Activated CD4-positive, alpha-beta T cell treated with anti-CD3 and anti-CD28 coated beads, Interleukin-2, amount 50 U/mL, for 48 hours (primary cell): ENCODE measurements at places on chromosomes 2 and 18.

DNA sequence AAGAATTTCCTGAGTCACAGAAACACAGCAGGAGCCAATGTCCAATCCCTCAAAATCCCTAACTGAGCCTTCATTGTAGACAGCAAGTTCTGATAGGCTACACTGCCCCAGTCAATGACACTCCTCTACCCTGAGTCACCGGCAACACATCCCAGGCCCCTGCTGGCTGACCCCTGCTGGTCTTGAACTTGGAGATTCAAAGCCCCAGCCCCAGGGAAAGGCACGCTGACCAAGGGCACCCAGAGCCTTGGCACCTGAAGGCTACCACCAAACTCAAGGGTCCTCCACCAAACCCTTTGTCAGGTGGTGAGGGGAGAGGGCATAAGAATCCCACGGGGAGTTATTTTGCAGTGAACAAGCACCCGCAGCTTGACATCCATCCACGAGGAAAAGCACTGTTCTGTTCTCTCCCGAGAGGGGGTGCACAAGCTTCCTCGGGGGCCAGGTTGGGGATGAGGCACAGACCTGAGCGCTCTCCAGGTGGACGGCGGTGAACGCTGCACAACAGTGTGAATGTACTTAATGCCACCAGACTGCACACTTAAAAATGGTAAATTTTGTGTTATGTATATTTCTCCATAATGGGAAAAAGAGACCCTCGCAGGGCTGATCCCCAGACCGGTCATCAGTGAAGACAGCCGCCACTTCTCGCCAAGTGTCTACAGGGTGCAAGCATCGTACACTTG, 46.9 kb downstream of the TFCP2L1 start:
- no peak for DNase-seq

- no peak for DNase-seq
Observed at GRCh38 chr2:193331676-193332075, 1136.9 kb upstream of the TMEFF2 start.

DNA sequence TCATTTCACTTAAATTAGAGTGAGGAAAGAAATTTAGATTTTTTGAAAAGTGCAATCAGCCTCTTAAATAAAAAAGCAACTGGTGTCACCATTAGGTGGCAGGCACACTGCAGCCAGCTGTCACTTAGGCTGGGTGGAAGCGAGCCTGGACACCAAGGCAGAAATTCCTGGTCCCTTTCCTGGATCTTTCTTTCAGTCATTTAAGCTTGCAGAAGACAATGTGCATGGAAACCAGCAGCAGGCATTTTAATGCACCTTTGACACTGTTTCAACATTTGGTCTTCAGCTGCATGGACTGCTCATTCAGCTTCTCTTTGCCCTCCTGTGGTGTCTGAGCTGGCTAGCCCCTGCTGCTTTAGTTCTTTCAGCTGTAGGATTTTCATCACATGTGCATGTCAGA, 61.0 kb downstream of the AQP4 start:
- DNase-seq, result no peak

- DNase-seq, result peak; percentile 37
Observed at GRCh38 chr2:134287323-134287722, 33.5 kb downstream of the MGAT5 start.

DNA sequence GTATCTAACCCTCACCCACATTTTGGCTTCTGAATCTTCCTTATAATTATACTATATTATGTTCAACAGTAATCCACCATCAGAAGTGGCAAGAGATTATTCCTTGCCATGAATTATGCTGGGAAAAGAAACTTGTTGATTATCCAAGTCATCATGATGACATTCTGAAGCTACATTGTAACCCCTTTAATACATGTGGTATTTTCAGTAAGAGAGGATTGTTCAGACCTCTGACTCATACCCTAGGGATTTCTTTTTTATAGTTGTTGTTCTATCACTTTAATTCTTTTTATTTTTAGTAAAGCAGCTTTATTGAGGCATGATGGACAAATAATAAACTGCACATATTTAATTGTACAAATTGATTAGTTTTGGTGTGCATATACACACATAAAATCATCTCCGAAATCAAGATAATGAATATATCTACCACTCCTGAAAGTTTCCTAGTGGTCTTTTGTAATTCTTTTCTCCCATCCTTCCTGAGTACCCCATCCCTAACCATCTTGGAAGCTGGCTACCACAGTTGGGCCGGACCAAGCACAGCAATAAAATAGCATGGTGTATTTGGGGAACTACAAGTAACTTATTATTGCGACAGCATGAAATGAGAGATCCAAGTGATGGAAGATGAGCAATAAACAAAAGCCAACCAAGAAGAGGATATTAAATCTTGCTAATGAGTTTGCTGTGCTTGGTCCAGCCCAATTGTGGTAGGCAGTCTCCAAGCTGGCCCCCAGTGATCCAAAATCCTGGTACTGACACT, 159.9 kb downstream of the BARD1 start:
- no peak for DNase-seq

GRCh38 chr2:19473350-19473749, 114.9 kb upstream of the OSR1 start:
- no peak for DNase-seq

DNA sequence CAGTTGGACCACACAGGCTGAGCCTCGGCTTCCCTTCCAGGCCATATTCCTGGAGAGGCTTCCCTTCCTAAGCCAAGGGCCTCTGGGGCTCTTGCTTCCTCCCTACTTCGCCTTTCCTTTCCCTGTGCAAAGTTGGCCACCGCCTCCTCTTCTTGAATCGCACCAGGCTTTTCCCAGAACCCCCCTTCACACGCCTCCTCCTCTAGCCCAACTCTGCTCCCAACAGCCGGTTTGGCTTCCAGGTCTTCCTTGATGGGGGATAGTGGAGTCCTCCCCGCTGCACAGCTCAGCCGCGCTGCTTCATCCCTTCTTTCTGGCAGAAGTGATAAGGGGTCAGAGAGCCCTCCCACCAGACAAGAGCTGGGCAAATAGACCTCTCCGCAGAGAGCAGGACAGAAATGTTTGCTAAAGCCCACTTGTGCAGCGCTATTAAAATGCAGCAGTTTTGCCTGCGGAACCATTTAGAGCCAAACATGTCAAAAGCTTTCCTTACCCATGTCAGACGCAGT, 56.4 kb downstream of the SNORC start:
- DNase-seq, result no peak

DNA sequence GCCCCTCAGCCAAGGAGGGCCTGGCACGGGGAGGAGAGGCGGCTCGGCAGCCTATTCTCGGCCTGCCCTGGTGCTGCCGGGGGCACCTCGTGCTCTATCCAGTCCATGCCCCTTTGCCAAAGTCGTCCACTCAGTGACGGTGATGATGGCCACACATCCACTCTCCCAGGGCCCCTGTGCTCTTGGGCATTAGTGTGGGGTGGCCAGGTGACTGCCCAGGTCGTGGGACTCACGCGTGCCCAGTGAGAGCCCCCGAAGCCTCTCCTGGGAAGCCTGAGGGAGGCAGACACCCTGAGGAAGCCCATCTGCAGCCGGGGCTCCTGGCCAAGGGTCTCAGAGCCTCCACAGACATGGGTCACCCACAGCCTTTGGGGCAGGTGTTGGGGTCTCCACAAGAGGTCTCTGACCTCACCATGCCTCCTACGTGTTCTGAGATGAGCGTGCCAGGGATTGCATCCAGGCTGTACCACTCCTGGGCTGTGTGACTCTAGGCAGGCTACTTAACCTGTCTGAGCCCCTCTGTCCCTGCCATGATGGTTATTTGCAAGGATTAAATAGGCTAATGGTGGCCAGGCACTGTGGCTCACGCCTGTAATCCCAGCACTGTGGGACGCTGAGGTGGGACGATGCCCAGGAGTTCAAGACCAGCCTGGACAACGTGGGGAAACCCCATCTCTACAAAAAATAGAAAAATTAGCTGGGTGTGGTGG, 12.9 kb downstream of the RAMP1 start:
- DNase-seq, result no peak

GRCh38 chr2:231185050-231185725, 13.2 kb upstream of the ARMC9 start:
- no peak for DNase-seq

DNA sequence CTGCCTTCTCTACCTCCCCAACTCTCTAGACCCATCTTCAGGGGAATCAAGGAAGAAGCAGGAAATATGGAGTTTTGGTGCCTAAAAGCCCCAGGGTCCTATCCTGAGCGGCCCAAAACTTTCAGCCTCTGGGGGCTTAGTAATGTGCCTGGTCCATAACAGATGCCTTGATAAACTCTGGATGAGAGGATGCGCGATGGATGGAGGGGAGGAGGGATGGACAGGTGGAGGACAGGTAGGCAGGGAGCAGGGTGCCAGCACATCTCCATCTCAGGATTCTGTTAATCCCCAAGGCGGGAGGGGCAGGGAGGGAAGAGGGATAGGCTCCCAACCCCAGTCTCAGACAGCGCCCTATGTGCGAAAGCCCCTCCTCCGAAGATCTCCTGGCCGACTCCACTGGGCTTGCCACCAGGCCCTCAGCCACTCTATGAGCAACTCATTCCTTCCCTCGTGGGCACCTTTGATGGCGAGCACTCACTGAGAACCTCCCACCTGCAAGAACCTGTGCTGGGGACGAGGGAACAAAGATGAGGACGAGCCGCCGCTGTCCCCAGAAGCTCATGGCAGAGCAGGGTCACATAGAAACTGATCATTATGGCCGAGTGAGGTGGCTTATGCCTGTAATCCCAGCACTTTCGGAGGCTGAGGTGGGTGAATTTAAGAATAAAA, 23.1 kb downstream of the HS1BP3 start:
- DNase-seq, result no peak

DNA sequence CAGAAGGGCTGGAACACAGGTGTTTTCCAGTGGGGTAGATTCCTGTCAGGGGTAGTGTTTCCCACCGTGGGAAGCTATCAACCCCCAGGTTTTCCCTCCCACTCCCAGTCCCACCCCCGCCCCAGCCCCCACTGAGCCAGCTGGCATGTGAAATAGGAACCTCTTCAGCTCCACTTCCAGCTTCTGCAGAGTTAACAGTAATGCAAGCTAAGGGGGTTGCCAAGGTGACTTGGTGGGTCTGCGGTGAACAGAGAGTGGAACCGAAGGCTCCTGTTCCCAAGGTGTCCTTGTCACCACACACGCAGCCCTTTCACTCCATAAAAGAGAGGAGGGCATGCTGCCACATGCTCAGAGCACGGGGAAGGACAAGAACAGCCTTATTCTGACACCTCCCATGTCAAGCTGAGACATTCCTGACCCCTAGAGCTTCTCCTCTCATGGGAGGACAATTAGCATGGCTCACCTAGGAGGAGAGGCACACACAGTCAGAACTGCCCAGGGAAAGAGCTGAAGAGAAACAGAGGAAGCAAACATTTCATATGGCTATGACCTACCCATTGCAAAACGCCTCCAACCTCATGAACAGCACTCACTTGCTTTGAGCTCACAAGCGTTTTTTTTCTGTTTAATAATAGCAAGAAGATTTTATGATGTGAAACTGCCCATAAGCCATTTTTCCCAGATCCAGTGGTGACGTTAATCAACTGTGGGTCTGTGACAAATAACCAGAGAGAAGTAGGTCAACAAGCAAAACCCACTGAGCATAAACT, 39.8 kb upstream of the TBC1D8 start:
- no peak for DNase-seq

GRCh38 chr2:232863996-232864395, 6.1 kb upstream of the SNORC start:
- DNase-seq, result no peak

- DNase-seq, result no peak
Observed at GRCh38 chr2:48482769-48483168, 47.2 kb upstream of the STON1 start.

DNA sequence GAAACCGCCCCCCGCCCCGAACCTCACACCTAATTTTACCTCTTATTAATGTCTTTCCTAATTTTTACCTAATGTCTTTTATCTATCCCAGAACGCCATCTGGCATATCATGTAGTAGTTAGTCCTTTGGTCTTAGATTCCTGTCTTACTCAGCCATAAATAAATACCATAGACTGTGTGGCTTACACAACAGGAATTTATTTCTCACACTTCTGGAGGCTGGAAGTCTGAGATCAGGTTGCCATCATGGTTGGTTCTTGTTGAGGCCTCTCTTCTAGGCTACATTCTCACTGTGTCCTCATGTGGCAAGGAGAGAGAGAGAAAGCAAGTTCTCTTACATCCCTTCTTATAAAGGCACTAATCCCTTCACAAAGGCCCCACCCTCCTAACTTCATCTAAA, 46.8 kb downstream of the RHBDD1 start:
- no peak for DNase-seq
